Stimulated activated CD4-positive, alpha-beta T cell treated with anti-CD3 and anti-CD28 coated beads, Interleukin-15, amount 100 ng/mL, for 1 hour (primary cell): ENCODE measurements at places on chromosomes 6 and 20.

DNA sequence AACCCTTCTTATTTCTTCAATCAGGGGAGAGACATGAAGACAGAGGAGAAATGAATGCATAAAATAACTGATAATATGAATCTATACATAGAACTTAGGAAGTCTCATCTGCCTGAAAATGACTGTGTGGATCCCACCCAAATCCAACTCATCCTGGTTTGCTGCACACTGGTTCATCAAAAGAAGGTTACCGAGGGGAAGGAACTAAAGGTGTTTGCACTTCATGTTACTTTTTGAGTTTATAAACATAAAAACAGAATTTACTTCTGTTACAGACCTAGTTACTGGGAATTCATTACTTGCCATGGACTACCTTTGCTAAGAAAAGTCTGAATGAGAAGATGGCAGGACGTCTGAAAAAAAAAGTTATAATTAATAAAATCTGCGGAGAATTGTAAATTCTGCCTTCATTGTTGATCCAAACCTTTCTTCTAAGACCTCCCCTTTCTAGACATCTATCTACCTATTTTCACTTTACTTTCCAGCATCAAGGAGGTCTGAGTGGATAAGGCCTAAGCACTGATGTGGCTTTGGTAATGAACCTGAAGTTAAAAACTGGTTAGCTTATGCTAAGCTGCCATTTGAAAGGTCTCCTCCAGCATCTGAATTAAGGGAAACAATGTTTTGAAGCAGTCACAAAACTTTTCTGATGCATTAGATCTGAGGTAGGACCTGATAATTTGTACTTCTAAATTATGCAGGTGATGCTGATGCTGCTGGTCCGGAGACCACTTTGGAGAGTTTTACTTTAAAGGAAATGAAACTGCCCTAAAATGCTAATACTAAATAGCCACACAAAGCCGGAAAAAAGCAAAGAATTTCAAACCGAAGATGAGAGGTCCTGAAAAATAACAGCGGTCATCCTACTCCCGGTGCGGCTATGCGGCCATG is 84.0 kb downstream of the HFE start:
- no peak for DNase-seq

DNA sequence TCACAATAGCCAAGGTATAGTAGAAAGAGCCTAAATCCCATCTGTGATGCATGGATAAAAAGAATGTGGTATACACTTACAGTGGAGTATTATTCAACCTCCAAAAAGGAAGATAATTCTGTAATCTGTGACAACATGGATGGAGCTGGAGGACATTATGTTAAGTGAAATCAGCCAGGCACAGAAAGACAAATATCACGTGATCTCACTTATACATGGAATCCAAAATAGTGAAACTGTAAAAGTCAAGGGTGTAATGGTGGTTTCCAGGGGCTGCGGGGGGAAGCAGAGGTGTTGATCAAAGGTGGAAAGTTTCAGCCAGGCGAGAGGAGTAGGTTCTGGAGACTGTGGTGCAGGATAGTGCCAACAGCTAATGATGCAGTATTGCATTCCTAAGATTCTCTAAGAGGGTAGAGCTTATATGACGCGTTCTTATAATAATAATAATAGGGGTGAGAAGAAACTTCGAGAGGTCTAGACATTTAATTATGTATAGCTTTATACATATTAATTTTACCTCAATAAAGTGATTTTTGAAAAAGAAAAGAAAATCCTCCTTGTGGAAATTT is 246.1 kb downstream of the FOXA2 start:
- no peak for DNase-seq

GRCh38 chr6:155782320-155782731 is 326.7 kb upstream of the NOX3 start:
- no peak for DNase-seq

DNA sequence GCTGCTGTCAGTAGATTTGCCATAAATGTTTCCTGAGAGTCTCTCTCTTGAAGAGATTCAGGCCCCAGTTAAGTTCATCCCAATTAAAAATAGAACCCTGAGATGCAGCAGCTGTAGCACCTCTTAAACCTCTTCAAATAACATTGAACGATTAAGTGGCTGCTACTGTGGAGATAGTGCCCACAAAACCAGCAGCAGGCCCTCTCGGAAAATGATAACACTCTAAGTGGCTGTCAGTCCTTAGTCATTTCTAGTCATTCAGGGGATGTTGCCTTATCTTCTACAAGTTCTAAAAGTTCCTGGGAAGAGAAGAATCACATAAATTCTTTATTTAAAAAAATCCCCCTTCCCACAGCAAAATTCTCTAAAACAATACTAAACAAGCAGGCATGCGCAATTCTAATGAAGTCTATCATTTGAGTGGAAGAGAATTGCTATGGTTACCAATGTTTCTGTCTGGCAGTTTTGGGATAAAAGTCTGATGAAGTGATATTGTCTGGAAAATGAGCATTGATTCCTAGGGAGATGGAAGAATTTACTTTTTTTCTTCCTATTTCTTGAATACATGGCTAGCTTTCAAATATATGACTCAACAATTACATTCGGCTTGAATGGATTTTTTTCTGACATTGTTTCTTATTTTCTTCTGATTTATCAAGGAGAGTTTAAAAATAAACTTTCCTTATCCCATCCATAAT is 131.9 kb downstream of the TRMT11 start:
- DNase-seq, result no peak

GRCh38 chr6:150279533-150279932 is 89.3 kb upstream of the IYD start:
- no peak for DNase-seq

GRCh38 chr6:20632696-20633095 is 98.4 kb downstream of the CDKAL1 start:
- no peak for DNase-seq

DNA sequence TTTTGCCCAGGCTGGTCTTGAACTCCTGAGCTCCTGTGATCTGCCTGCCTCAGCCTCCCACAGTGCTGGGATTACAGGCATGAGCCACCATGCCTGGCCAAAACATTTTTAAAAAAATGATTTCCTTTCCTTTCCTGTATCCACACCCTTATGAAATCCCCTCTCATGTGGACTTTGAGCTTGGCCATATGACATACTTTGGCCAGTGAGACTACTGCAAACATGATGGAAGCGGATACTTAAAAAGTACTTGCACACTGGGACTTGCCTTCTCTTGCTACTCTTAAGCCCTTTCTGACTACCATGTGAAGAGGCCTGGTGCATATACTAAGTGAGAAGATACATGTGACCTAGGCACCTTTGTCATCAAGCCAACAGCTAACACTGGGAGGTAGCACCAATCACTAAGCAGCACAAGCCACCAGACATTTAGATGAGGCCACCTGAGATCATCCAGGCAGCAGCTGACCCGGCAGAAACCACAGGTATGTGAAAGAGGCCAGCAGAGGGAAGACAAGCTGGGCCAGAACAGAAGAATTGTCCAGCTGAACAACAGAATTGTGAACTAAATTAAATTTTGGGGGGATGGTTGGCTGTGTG is 78.5 kb upstream of the HDAC2 start:
- no peak for DNase-seq

GRCh38 chr20:8790442-8791074 is 278.3 kb upstream of the PLCB4 start:
- DNase-seq, result no peak

DNA sequence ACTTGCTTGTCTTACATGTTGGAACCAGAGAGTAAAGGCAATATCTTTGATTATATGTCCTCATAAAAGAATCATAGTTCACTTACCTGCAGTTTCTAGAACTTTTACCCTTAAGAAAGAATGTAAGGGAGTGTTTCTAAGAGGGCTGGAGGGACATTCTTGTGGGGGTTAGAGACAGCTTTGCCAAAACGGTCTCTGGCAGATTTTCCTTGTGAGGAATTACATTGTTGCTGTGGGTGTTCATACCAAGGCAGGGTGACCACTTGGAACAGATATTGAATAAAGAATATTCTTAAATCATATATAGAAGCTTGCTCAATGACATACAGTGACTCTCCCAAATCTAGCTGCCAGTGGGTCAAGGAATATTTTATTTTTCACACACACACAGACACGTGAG is 517.6 kb upstream of the SOX4 start:
- no peak for DNase-seq

- DNase-seq, result no peak
Measured at GRCh38 chr6:157536223-157536545, 155.2 kb downstream of the ZDHHC14 start.

GRCh38 chr20:37337208-37337991 is 8.5 kb upstream of the SRC start:
- DNase-seq, result no peak

- no peak for DNase-seq
Measured at GRCh38 chr6:122389704-122390372, 9.6 kb upstream of the HSF2 start.

- no peak for DNase-seq
Measured at GRCh38 chr6:137956098-137956488, 89.0 kb downstream of the TNFAIP3 start.

GRCh38 chr6:45272626-45273025 is 55.5 kb upstream of the RUNX2 start:
- DNase-seq, result no peak

GRCh38 chr6:127893541-127893940 is 7.3 kb downstream of the THEMIS start:
- DNase-seq, result no peak

DNA sequence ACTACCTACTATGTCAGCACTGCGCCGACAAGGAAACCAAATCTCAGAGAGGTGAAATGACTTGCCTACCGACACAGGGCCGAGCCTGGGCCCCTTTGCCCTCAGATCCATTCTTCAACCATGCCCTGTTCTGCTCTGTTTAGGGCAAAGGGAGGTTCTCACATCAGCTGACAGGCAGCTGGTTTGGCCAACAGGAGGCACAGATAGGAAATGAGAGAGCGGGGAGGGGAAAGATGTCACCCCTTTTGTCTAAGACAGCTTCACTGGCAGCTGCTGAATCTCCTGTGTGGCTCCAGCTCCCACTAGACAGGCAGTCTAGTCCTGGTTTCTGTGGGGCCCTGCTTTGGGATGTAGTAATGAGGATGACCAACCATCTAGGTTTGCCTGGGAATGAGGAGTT is 158.7 kb downstream of the TMEM200A start:
- DNase-seq, result no peak

- no peak for DNase-seq
Measured at GRCh38 chr6:15232836-15233510, 12.9 kb upstream of the JARID2 start.

DNA sequence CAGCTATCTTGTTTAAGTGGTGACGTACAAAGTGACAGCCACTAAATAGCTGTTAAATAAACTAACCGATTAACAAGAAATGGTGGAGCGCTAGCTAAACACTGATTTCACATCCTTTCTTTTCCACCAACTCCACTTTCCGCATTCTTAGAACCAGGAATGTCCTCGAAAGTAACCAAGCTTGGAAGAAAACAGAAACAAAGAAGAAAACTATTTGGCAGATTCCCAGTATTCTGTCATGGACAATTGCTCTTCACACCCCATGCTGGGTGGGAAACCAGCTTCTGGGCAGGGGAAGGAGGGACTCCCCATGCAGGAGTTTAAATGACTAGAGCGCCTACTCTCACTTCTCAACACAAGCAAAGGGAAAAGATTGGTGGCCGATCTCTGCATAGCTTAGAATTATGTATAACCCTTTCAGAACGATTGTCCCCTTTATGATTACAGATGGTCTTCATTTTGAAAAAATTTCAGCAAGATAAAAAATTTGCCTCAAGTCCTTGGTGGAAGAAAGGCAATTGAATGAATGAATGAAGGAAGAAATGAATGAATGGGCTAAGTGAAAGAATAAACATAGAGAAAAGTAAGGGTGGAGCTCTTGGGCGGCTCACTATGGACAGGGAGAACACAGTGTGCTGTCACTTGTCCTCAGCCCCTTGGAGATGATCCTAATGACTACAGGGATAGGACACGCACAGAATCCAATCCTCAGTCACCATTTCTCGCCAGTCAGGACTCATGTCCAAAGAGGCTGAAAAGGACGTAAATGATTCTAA is 148.7 kb upstream of the NEDD9 start:
- no peak for DNase-seq

DNA sequence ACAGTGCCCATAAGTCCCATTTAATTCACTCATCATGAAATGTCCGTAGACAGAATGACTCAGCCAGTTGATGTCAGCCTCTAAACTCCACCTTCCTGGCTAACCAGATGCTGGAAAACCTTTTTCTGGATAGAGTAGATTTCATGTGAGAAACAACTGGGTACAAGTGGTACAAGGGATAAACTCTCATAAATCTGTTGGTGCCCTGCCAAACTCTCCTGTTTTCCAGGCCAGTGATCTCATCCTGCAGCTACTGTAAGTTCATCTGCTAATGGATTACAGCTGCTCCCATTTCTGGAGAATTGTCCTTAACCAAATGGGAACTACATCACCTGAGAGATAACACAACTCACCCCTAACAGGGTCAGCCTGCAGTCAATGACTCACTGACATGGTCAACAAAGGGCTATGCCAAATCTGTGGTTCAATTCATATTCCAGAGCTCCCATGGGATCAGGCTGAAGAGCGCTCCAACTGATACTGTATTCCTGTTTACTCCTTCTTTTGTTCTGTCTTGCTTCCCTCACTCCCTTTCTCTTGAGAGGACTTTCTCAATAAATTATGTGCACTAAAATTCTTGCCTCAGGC is 210.1 kb upstream of the HDDC2 start:
- no peak for DNase-seq

GRCh38 chr6:119800526-119800925 is 451.0 kb upstream of the MAN1A1 start:
- DNase-seq, result no peak

DNA sequence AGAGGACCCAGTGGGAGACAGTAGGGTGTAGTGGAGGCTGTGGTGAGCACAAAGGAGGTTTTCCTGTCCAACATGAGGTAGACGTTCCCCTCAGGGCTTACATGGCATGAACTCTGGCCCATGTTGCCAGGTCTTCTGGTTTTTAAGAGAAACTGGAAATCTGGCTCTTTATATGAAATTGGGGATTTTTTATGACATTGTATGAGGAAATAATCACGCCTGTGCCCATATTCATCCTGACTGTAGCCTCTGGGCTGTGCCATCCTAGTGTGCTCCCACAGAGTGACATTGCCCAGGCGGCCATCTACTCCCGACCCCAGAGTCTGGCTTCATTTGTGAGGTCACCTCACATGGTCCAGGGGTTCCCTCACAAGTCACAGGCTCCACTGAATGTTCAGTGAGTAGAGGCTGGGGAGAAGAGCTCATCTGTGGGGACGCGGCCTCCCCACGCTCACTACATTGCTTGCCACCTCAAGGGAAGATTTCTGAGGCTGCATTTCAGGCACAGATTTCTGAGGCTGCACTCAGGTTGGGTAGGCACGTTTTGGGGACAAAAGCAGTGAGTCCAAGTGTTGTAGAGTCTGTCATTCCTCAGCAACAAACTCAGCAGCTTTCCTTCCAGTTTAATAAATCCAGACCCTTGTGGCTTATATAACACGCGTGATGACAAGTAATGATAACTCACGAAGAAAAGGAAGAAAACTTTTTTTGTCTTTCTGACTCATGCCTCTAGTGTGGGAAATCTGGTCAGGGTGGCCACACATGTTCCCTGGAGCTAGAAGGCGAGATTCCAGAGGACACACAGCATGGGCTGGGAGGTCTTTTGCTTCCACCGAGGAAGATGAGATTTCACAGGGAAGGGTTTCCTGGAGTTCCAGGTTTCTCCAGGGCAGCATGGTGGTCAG is 41.7 kb downstream of the SLC24A3 start:
- DNase-seq, result no peak

- DNase-seq, result no peak
Measured at GRCh38 chr6:106502559-106502958, 126.7 kb downstream of the RTN4IP1 start.

- no peak for DNase-seq
Measured at GRCh38 chr6:153872946-153873345, 166.1 kb upstream of the OPRM1 start.
